ENCODE measurements at places on chromosomes 2 and 18.

DNA sequence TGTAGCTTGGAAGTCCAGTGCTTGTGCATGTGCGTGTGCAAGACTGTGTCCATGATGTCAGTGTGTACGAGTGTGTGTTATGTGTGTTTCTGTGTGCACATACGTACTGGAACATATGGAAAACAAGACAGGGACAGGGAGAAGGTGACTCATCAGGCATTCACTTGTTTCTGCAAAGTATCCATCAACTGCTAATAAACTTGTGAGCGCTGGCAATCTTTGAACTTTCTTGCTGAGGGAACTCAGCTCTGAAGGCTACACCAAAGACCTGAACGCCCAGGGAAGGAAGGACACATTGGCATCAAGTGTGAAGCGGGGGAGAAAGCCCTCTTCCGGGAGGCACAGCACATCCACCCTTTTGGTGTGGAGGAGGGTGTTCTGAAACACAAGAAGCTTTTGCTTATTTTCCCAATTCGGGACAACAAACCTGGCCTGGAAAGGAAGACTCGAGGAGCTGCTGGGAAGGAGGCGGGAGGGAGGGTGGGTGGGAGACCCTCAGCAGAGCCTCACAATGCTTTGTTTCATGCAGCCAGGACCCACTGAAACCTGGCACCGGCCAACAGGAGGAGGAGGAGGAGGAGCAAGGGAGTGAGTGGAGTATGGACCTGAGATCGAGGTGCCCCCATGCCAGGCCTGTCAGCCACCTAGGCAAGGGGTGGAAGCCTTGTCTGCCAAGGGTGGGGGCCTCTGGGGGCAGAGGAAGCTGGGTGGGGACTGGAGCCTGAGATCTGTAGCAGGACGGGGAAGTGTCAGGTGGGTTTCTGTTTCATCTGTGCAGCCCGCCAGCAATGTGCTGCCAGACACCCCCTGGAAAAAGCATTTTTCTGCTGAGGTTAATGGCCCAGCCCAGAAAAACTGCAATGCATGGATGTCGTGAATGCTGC is 26.8 kb downstream of the SMAD7 start:
- no peak for DNase-seq

DNA sequence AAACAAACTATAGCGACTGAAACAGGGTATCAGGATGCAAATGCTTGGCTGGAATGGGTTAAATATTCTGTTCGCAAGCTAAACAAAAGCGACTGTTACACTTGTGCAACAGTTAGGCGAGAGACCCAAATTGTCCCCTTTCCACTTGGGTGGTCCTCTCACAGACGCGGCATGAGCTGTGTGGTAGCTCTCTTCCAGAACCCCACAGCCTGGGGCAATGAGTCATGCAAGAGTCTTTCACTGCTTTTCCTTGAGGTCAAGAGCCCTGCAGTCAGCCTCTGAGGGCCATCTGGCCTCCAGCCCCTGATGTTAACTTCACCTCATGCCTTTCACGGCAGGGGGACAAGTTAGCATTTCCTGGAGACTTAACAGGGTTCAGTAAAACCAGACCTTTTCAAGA is 25.7 kb downstream of the SULT1C4 start:
- no peak for DNase-seq

DNA sequence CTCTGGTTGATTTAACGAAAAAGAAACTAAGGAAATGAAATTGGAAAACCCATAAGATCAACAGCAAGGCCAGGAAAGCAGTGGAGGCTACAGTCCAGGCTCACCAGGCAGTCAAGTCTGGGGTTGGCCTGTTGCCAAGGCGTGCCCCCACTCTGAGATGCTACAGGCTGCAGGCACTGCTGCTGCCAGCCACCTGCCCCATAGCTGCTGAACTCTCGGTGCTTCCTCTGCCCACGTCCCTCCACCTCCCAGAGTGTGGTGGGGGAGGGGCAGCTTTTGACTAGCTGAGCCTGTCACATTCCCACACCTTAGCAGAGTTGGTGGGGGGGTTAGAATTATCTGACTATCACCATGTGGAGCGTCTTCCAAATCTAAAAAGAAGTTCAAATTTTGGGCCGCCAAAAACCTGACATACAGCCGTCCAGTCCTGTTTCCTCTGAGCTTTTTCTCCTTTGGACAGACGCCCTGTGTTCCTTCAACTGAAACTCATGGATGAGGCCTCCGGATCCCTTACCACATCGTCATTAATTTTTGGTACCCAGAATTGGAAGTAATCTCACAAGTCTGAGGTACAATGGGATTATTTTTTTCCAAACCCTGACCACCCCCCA is 3.9 kb upstream of the SH3RF3 start:
- DNase-seq = peak; percentile 35

DNA sequence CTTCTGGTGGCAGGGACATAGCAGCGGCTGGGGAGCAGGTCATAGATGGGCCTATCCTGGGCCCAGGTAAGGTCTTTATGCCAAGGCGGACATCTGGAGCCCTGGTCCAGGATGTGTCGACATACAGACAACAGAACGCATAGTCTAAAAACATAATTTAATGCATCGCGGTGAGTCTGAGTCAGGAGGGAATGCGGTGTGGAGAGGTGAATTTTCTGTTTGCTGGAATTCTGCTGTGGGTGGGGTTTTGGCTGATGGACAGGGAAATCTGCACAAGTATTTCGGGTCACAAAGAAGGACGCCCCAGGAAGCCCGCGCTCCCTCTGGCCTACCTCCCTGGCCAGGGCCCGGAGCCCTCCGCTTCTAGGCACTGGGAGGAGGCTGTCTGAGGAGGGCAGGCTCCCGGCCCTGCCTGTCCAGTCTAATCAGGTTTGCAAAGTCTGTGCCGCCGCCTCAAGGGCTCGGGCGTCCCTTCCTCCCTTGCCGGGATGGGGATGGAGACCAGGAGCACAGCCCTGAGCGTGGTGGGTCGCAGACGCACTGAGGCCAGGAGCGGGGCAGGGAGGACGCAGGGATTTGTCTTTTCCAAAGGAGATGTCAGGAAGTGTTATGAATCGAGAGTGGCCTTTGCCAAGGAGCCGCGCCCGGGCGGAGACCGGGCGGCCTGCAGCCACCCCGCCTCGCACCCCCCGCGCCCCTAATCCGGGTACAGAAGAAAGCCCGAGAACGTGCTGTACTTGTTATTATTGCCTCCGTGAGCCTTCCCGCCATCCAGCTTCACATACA is 2.3 kb downstream of the C1QL2 start:
- DNase-seq = no peak

DNA sequence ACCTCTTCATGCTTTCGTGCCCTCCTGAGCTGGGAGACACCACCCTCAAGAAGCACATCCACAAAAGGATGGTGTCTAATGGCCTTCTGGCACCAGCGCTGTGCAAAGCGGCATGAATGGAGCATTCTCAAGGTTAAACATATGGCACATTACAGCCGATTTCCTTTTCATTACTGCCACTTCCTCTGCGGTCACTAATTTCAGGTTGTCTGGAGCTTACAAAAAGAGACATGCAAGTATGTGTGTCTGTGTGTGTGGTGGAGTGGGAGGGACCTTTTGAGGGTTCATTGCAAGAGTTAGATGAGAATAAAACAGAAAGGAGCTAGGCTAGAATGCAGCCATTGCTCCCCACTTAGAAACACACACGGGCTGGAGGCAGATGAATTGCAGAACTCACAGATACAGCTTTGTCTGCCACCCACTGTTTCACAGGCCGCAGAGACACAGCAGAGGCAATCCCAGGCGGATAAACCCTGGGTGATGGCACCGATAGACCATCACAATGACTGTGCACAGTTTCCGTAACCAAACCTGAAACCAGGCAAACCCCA is 76.0 kb downstream of the TGIF1 start:
- DNase-seq = peak; percentile 46

GRCh38 chr2:28045676-28046351 is 155.3 kb downstream of the BABAM2 start:
- no peak for DNase-seq

GRCh38 chr18:47619771-47620448 is 310.5 kb downstream of the SMAD2 start:
- DNase-seq = no peak

DNA sequence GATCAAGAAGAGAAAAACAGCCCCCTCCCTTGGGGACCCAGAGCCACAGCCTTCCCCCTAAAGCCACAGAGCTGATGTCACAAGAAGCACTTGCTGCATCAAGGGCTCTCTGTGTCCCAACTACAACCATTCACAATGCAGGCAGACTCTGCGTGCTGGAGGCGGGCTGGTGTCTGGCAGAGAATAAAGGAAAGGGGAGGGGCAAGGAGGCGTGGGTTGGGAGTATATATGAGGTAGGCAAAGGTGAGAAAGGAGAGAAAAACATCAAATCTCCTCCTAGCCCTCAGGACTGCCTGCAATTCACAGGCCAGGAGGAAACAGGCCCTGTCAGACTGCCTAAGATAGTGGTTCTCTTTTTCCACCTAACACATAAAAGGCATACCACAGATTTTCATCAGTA is 48.8 kb upstream of the IHH start:
- DNase-seq = no peak

DNA sequence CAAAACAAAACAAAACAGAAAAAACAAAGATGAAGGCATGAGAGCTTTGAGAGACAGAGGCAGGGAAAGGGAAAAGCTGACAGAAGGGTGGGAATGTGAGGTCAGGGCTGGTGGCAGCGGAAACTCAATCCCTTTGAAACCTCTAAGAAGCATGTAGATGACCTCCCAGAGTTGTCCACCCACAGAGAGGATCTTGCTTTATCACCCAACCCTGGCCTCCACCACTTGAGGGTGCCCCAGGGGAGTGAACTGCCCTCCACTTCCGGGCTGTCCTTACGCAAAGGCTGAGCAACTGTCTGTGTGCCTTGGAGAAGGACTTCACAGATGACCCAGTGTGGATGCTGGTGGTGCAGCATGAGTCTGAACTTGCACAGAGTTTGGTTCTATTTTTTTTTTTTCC is 26.7 kb downstream of the PDCL3 start:
- no peak for DNase-seq

DNA sequence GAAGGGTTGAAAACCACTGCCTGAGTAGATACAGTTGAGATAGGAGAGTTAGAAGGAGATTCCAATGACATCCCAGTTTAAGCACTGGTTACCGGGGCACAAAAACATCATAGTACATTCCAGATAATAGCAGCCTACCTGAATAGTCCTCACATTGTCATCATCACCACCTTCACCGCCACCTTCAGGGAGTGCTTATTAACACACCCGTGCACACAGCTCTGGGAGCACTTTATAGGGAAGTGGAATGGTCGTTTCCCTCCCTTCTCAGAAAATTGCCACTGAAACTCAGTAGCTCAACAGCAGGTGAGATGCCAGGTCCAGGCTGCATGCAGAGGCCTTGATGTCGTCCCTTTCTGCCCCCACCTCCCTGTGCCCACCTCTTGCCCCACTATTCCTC is 8.2 kb downstream of the SERPINB7 start:
- no peak for DNase-seq

DNA sequence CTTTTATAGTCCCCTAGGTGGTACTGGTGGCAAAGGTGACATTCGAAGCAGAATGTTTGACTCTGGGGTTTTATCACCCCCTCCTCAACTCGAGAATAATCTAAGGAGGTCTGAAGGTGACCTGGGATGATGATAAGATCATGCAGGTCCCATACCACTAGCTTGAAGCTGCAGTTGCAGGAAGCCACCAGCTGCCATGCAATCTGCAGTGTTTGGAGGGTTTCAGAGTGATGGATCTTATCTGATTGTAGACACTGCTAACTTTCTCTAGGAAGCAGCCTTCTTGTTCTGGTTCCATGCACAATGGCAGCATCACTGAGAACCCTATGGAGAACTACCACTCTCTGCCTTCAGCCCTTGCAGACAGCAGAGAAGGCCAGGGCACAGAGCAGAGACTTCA is 59.4 kb upstream of the LRPPRC start:
- no peak for DNase-seq

DNA sequence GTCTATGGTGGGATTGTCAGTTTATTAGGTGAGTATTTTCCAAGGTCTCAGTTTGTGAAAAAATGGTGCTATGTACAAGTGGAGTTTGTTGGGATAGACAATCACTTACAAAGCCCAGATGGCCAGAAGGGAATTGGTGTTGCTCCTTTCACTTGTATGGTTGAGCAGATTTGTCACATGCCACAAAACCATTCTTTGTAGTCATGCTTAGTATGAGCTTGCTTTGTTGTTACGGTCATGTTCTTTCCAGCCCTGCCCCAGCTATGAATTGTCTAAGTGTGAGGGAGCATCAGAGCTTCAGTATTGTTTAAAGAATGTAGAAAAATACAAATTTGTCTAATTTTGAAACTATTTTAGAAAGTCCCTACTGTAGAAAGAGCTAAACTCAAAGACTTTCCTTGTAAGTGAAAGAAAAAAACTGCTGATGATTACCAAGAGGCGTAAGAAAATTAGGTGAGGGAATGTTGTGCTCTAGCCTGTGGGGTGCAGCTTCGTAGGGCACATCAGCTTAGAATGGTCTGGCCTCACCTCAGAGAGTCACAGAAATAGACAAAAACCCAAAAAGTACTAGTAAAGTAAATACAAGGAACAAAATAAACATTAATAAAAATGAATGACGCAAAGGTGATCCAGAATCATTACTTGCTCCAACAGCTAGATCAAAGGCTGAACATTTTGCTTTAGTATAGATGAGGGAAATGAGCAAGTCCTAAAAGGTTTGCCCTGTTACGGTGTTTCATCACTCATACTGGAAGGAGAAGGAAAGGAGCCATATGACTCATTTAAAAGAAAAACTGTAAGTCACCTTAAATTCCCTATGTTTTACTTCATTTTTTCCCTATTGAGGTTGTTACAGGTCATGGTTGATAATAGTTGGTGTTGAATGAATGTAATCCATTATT is 9.2 kb downstream of the TGIF1 start:
- no peak for DNase-seq

GRCh38 chr2:172736424-172737174 is 954 bp downstream of the RAPGEF4 start:
- DNase-seq = no peak

DNA sequence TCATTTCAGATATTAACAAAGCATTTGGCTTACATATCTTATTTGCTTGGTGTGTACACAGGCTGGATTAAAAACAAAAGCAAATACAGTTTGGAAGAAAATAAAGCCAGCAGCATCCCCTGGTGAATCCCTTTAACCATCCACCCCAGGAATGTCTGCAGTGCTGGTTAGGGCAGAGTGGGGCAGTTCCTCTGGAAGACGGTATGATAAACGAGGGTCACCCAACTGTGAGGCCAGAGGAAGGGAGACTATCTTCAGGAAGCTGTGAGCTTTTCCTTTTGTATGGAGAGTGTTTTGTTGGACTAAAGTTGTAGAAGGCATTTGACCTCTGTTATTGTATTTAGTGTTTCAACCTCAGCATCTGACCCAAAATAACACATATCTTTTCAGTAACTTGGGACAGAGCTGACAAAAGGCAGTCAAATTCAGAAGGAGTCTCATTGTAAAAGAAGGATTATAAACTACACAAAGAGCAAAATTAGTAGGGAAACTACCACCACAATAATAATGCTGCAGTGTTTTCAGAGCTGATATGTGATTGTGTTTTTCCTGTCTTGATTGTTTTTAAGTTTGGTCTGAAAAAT is 159.1 kb downstream of the FMNL2 start:
- no peak for DNase-seq

DNA sequence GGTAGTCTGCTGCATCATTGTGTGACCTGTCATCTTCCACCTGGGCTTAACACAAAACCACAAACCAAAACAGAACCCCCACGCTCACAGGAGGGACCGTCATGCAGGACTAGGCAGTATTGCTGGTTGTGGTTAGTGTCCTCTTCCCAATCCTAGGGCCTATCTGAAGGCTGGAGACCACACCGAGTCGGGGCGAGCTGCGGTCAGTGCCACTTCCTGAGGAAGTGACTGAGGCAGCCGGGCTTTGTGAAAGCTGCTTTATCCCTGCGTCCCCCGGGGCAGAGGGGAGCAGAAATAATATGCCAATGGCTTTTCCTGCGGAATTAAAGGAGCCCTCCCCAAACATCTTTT is 22.9 kb downstream of the ZNF532 start:
- no peak for DNase-seq

Measured in SHP77 (cell line).